ENCODE measurements at places on chromosomes 16 and 17.

DNA sequence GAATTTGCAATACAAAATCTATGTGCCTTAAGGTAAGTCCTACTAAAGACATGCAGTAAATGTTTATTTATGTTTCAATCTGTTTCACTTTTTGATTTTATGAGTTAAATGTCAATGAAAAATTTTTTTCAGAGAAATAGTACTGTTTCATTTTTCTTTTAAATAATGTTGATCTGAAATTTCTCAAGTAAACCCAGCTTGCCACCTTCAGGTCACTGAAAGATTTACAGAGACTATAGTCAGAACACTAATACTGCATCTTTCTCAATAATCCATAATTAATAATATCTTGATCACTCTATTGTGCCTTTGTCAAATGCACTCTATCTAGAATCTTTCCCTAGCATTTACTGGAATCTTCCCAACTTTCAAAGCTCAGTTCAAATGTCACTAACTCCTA is 6.5 kb upstream of the DHX40 start:
- DNase-seq = no peak

- no peak for DNase-seq
These were observed 19.8 kb upstream of the KCNH6 start for GRCh38 chr17:63503341-63503705.

GRCh38 chr17:1469231-1469852 is 13.3 kb upstream of the CRK start:
- peak; percentile 25 for DNase-seq

GRCh38 chr16:2767891-2768290 is 9.2 kb downstream of the ELOB start:
- no peak for DNase-seq

DNA sequence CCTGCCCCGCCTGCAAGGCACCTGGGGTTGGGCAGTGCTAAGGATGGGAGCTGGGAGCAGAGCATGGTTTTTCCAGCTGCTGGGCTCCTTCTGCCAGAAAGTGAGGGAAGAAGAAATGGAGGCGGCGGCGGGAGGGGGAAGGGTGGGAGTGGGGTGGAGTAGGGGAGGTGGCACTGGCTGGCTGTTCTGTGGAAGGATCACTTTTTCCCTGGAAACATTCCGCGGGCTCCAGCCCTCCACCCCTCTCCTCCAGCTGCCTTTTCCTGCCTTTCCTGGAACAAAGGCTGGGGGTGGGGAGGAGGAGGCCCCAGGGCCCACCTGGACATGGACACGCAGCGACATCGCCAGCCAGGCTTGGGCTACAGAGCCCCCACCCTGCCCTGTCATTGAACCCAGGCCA is 41.1 kb downstream of the CFAP20 start:
- no peak for DNase-seq

DNA sequence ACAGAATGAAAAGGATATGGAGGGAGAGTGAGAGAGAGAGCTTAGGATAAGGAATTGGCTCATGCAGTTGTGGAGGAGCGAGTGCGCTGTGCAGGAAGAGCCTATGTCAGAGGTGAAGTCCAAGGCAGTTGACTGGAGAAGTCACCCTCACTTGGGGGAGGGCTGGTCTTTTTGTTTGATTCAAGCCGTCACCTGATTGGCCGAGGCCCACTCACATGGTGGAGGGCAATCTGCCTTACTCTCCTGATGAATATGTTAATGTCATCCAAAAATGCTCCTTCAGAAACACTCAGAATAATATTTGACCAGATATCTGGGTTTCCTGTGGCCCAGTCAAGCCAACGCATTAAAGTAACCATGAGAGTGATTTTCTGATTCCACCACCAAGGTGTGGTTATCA is 131.7 kb downstream of the KATNIP start:
- DNase-seq = no peak

GRCh38 chr17:27532269-27533263 is 76.3 kb downstream of the KSR1 start:
- DNase-seq = no peak

DNA sequence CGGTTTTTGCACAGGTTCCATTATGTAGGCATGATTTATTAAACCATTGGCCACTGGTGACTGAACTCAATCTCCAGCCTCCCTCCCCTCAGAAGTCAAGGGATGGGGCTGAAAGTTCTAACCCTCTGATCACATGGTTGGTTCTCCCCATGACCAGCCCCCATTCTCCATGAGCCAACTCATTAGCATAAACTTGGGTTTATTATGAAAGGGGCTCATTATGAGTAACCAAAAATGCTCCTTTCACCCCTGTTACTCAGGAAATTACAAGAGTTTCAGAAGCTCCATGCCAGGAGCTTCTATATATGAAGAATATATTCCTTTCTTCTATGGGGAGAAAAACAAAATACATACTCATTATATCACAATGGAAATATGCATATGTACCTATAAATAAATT is 555.3 kb downstream of the HS3ST4 start:
- no peak for DNase-seq

GRCh38 chr17:73532421-73532901 is 111.8 kb downstream of the SDK2 start:
- DNase-seq = peak; percentile 86

DNA sequence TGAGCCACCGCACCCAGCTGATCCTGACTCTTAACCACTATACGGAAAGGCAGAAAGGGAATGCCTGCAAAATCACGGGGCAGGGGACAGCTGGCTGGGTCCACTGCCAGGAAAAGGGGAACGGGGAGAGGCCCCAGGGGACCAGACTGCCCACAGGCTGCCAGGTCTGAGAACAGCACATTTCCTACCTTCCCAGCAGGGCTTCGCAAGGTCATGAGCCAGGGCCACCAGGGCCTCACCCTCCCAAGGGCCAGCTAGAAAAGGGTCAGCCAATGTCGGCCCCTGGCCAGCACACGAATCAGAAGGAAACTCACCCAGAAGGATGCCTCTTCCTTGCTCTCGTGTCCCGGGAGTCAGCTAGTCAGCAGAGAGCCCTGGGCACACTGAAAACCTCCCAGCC is 118.4 kb downstream of the ZNF423 start:
- DNase-seq = no peak

DNA sequence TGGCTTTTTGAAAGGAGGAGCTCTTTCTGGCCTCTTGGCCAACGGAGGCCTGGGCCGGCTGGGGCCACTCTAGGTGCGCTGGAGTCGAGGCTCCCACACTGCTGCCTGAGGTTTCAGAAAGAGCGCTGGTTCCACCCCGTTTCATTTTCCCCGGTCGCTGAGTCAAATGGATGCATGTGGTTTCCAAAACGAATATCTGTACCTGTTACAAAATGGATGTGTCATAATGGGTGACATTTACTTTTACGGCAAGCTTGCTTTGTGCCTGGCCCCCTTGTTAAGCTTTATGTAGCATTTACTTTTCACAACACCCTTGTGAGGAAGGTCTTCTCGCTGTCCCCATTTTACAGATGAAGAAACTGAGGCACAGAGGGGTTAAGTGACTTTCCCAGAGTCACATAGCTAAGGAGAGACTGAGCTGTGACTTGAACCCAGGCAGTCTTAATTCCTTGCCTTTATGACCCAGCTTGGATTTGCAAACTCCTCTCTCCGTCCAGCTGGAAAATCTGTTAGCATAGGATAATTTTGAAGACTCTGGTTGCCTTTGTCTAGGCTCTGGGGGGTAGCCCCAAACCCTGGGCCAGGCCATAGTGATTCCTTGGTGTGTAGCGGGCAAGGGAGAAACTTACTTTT is 10.6 kb downstream of the KSR1 start:
- no peak for DNase-seq

GRCh38 chr16:82282662-82283061 is 112.6 kb upstream of the MPHOSPH6 start:
- DNase-seq = no peak

DNA sequence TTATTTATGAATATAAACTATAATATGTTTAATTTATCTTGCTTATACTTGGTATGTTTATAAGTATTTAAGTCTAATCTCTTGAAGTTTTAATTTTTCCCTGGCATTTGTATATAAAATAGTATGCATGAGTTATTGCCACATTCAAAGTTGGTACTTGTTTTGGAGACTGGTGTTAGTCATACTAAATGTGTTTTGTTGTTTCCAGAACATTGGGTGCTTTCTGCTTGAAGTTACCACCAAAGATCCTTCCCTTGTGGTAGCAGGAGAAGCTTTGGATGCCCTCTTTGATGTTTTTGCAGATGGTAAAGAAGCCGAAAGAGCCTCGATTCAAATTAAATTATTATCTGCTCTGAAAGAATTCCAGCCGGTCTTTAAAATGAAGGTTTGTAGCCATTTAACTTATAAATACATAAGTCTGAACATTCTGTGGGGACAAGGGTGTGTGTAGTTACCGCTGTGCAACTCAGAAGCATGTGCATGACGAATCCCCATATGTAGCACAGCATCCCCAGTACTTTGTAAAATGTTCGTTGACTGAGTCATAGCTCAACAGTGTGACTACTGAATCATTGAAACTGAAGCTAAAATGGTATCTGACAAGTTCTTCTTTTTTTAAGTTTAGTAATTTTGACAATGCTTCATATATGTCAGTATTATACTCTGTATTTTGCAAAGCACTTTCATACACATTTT is 36.4 kb downstream of the HEATR3 start:
- no peak for DNase-seq

DNA sequence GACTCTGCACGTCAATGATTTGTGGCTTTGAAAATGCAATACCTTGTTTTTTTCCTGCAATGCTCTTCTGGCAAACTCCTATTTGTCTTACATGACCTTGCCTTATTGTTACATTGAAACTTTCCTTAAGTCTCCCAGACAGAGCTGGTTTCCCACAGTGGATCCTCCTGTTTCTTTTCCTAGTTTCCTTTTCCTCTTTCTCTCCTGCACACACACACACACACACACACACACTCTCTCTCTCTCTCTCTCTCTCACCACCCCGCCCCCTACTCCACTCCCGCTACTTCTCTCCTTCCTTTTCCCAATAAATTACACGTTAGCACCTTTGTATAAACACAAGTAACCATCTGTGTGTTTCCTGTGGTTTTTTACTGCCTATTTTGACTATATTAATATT is 2.3 kb downstream of the ORC6 start:
- no peak for DNase-seq

DNA sequence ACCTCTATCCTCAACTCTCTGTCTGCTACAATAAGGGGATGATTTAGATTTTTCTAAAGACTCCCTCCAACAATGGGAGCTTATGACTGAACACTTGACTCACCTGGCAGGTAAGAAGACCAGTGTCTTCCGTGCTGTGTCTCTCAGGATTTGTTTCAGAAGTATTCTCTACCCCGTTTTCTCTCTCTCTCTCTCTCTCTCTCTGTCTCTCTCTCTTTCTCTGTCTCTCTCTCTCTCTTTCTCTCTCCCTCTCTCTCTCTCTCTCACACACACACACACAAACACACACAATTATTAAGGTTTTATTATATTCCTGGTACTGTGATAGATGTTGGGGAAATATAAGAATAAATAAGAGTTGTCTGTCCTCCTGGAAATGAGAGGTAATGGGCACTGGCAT is 263.9 kb downstream of the TOX3 start:
- DNase-seq = no peak

- DNase-seq = no peak
These were observed 1.6 kb upstream of the GNA13 start for GRCh38 chr17:65058146-65058545.

GRCh38 chr16:77273-77806 is 685 bp upstream of the MPG start:
- no peak for DNase-seq

DNA sequence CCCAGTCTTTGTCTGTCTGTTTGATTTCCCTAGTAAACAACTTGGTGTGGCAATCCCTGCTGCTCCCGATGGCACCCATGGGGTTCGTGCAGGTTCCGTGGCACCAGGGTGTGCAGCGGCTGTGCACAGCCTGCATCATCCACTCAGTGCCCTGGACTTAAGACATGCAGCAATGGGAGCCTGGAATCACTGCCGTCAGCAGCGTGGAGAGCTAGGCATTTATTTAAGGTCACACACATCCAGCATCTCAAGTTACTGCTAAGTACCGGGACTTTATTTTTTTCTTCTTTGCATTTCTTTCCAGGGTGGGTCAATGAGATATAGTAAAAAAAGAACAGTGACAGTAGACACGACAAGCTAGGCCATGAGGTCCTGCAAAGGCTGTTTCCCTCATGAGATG is 2.8 kb downstream of the DHRS7C start:
- DNase-seq = no peak

- DNase-seq = peak; percentile 89
These were observed 804 bp downstream of the TGFB1I1 start for GRCh38 chr16:31472709-31473203.

- no peak for DNase-seq
These were observed 16.1 kb downstream of the TEKT5 start for GRCh38 chr16:10678655-10679054.

GRCh38 chr16:50501986-50502615 is 46.1 kb upstream of the NKD1 start:
- no peak for DNase-seq

- DNase-seq = no peak
These were observed 299.0 kb downstream of the CEP112 start for GRCh38 chr17:65892912-65893377.

- DNase-seq = no peak
These were observed at the start of gene CTRB2 for GRCh38 chr16:75206749-75207451. Gene CTRB2, minus strand, starts transcription at chr16:75207161. Its CDS starts 20 bp downstream, at chr16:75207141.

DNA sequence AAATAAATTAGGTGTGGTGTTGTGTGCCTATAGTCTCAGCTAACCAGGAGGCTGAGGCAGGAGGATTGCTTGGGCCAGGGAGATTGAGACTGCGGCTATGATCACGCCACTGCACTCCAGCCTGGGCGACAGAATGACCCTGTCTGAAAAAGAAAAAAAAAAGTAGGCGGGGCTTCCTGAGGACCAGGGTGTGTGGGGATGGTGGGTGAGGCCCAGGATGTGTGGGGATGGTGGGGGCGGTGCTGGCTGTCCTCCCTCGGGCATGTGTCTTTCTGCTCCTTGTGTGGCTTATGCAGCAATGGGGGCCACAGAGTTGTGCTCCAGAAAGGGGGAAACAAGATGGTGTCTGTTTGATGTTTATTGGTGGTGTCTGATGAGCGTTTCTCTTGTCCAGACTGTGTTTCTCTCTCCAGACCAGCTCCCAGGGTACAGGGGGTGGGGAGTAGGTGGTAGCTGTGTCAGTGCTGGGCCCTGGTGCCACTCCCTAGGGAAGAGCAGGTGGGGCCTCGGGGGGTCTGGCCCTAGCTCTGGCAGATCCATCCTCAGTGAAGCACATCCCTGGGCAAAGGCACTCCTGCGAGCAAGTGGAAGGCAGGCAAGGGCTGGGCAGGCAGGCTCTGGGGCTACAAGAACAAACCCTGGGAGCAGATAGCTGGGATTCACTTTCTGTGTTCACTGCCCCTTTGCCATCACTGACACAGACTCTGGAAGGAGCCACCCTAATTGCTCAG is 2.3 kb downstream of the LCAT start:
- DNase-seq = no peak

- no peak for DNase-seq
These were observed 12.3 kb upstream of the PKMYT1 start for GRCh38 chr16:2992383-2993081.
